ENCODE measurements at places on chromosomes 5 and 9.

- DNase-seq, result no peak
Measured at GRCh38 chr9:109098171-109098959, 21.4 kb downstream of the TMEM245 start.

GRCh38 chr5:56900395-56900794, 9.0 kb upstream of the SETD9 start:
- DNase-seq, result no peak

DNA sequence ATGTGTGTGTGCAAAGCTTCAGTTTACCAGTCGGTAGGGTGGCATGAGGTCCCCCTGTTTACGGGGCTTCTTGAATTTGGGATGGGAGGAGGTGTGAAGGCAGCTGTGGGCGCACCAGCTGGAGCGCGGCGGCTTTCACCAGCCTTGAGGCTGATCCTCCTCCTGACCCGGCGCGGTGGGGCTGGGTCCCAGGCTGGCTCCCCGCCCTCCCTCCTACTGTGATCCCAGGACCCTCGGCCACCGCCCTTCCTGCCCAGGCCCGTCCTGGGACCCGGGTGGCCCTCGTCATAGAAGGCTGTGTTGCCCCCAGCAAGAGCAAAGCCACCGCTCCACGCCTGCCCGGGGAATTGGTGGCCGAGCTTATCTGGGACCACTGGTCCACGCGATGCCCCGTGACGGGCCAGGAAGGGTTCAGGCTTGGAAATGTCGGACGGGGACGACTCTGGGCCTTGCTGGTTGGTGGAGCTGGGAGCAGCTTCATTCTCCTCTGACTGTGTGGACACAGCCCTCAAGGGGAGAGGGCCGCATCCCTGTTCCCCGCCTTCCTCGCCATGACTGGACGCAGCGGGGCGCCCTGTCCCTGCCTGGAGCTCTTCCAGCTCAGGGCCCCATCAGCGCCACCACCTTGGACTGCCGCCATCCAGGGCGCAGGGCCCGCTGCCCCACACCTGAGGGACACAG, 271.1 kb upstream of the IRX1 start:
- no peak for DNase-seq

GRCh38 chr9:121450241-121450640, 49.4 kb downstream of the GGTA1 start:
- DNase-seq, result no peak

- no peak for DNase-seq
Measured at GRCh38 chr5:128099944-128100343, 16.4 kb downstream of the SLC12A2 start.

DNA sequence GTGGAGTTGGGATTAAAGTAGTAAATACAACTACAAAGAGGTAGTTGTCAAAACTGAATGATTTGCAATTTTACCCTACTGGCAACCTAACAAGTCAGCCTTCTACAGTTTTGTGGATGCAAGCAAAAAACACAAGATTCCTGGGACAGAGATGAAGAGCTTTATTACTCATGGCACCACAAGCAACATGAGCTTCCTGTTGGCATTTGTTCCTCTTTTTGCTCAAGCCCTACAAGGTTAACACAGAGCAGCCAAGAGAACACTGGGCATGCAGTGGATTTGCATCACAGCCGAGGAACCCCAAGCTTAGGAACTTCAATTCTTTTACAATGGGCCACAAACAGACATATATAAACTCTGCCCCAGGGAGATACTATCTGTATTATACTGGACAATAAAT, 28.8 kb upstream of the DMAC1 start:
- no peak for DNase-seq

DNA sequence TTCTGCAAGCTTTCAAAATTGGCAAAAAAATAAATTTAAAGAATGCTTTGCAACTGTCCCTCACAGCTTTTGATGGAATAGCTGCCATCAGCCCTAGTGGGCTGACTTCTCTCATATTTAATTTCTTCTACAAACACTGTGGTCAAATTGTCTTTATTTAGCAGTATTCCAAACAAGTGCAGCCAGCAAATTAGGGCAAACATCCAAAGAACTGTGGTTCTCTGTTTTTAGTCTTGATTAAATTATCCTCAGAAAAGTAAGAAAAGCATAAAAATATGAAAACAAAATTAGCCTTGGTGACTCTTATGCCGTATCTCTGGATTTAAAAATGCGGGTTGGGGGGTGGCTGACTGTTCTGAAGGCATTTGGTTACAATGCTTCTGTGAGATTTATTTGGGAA, 95.8 kb upstream of the RETREG1 start:
- DNase-seq, result no peak

DNA sequence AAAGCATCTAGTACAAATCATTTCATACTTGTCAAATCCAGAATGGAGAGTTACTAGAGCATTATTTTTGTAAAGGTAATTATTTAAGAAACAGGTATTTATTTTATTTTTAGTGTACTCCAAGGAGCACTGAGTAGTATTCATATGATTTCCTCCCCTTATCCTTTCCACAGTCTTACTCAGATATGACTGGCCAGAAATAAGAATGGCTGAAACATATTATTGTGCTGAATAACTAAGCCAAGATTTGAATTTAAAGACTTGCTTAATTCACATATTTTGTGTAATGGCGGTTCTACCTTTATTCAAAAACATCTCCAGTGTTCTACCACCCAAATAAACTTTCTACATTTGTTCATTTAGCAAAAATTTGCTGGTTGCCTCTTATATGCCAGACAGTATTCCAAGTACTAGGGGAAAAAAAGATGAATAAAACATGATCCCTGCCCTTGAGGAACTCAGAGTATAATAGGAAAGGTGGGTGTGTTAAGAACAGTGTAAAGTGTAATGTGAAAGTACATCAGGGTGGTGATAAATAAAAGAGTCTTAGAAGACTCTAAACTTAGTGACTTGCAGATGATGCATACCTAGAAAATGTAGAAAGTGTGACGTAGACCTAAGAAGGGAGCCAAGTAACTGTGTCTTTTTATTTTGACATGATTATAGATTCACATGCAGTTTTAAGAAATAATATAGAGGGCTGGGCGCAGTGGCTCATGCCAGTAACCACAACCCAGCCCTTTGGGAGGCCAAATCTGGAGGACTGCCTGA, 110.4 kb upstream of the GRHPR start:
- DNase-seq, result no peak

DNA sequence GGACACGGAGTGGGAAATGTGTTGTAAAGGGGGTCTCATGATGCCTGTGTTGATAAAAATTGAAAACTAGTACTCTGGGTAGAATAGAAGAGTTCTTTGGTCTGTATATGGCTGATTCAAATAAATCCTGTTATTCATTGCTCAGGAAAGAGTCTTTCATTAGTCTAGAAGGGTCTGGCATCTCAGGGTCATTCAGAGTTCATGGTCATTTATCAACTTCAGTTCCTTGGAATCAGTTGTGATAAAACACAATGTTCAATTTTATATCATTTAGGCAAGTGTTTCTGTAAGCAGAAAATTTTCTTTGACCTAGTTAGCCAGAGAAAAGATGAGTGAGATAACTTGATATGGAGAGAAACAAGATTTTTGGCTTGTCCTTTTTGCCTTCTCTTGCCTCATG, 36.3 kb downstream of the SPATA31D1 start:
- DNase-seq, result no peak

- peak; percentile 62 for DNase-seq
Measured at GRCh38 chr5:138449501-138450239, 10.8 kb downstream of the REEP2 start.

DNA sequence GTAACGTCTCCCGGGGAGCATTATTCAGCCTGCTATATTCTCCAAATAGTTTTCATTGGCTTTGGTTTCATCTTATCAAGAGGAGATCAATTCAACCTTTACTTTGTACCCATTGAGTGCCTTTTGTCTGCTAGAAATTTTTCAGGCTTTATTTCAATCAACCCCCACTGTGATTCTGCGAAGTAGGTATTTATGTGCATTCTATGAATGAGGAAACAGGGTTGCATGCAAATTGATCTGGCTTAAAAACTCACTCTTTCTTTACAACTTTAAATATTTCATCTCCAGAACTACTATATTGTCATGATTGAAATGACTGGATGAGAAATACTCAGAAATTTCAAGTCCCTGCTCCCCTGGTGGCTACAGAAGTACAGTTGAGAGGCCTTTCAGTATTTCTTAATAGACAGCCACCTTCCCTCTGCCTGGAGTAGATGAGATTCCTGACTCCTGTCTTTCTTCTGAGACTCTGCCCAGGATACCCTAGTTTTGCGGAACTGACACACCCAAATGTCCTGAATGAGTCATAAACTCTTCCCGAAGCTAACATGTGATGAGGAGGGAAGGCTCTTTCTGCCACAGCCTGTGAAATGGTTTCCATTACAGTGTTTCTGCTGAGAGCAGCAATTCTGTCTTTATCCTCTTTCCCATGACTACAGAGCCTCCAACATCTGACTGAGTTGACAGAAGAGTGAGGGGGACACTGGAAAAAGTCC, 52.6 kb upstream of the TNC start:
- DNase-seq, result no peak

DNA sequence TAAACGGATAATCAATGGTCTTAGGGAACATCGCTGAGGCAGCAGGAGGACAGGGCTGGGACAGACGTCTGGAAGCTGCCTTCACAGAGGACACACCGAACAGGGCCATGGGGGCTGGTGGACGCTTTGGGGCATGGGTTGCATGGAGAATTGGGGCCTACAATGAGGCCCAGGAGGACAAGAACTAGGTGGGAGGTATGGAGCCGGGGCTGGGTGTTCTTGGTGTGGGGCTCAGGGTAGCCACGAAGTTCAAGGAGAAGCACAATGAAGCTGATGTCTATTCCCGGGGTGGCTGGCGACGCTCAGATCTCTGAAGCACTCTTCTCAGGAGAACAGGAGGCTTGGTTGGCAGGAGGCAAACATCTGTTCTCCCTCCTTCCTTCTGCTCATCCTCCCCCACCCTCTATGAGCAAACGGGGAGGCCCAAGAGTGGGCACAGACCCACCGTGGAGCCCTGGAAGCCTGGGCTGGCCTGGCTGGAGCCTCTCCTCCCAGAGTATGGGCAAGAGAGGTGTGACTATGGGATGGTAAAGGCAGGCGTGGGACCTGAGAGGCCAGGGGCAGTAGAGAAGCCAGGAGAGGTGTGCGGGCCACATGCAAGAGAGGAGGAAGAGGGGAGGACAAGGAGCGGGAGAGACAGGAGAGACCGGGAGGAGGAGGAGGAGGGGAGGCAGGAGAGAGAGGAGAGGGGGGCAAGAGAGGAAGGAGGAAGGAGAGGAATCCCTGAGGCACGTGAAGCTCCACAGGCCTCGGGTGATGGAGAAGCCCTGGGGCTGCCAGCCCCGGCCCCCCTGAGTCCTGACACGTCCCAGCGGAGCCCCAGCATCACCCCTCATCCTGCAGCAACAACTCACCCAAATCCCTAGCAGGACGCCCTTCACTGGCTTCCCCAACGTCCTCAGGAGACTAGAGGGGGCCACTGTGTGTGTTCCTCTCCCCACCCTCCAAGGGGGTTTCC, 159.1 kb downstream of the OLFM1 start:
- DNase-seq, result no peak

DNA sequence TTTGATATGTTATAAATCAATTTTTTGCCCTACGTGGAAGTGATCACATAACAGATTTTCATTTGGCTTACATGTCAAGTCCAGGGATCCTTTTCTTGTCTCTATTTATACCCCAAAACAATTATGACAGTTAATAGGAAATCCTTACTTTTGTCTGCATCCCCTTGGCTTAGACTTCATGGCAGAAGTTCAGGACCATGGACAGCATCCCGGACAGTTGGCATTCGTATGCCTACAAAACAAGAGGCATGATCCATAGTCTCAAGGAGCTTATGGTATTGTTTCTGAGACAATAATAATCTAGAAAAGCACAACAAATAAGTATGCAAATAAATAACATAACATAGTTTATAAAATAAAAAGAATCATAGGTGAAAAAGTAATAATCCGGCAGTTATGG, 214.3 kb upstream of the GRIA1 start:
- DNase-seq, result no peak

DNA sequence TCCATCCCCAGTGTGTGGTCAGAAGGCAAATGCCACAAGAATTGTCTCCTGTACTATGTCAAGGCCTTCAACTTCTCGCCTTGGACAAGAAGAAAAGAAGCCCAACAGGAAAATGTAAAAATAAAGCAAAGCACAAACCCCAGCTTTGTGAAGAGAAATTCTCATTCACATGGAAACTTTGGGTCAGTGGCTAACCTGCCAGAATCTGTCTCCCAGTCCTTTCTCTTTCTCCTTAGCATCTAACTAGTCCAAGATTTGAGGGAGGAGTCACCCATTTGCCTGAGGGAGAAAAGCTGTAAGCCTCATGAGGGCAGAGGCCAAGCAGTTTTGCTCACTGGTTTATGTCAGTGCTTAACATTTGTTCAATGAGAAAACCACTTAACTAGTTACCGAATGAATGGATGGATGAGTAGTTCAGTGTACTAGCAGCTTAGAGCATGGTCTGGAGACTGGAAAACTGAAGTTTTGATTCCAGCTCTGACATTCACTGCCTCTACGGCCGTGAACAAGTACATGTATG, 36.0 kb downstream of the ADAM19 start:
- no peak for DNase-seq

DNA sequence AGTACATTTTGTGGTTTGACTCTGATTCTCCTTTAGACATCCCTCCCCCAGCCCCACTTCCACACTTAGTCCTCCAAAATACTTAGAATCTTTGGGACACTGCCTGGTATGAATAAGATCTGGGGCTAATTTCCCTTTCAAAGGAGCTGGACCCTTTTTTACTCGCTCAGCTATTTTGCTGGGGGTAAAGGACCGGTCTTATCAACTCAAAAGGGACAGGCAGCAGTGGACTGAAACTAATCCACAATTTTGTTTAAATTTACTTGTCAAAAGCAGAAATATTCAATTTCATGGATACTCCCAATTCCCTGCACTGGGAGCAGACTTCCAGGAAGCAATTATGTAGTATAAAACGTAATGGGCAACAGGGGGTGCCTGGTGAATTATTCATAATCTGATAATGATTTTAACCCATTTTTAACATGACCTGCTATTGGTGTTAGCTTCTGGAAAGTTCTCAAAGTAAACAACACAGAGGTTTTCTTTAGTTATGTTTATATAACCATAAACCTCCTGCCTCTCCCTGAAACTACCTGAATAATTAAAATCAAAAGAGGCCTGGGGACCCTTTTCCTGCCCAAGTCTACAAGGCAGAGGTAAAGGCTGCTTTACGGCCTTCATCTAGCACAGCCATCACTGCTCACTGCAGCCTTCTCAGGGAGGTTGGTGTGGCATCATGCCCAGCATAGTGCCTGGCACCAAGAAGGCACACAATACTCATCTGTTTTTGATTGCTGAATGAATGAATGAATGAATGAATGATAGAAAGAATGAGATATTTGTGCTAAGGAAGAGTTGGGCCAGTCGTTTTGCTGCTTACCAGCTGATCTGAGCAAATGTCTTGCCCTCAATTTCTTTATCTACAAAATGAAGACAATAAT, 44.2 kb upstream of the GNPDA1 start:
- DNase-seq, result no peak

- no peak for DNase-seq
Measured at GRCh38 chr5:150066901-150067396, 19.4 kb downstream of the CSF1R start.

DNA sequence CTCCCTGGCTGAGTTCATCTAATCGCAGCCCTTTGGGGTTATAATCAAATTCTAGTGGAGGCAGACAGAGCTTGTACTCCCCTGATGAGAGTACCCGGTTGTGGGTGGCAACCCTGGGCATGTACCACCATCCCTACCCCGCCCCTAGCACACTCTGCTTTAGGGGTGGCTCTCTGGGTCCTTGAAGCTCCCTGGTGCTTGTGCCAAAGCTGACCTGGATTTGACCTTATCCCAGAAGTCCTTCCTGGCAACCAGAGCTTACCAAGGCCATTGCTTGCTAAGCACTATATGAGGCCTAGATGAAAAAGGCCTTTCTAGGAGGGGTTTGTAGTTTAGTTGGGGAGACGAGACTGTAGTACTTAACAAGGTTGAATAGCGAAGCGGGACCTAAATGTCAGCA, 72.2 kb downstream of the RGS3 start:
- DNase-seq, result no peak
